ENCODE measurements at places on chromosomes 1 and 21.

DNA sequence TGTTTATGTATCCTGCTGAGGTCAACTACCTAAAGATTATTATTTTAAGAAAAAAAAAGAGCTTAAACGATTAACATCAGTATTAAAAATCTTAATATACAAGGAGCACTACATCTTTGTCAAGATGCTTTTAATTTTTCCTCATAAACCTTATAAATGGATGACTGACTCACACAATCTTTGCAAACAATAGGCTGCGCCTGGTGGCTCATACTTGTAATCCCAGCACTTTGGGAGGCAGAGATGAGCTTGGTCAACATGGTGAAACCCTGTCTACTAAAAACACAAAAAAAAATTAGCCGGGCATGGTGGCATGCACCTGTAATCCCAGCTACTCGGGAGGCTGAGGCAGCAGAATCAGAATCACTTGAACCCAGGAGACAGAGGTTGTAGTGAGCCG is 1.7 kb downstream of the KHDC4 start:
- no peak for DNase-seq

GRCh38 chr1:244665771-244666217 is 12.9 kb downstream of the DESI2 start:
- DNase-seq: peak; percentile 37

GRCh38 chr1:58739856-58740466 is 40.1 kb upstream of the MYSM1 start:
- DNase-seq: peak; percentile 75

DNA sequence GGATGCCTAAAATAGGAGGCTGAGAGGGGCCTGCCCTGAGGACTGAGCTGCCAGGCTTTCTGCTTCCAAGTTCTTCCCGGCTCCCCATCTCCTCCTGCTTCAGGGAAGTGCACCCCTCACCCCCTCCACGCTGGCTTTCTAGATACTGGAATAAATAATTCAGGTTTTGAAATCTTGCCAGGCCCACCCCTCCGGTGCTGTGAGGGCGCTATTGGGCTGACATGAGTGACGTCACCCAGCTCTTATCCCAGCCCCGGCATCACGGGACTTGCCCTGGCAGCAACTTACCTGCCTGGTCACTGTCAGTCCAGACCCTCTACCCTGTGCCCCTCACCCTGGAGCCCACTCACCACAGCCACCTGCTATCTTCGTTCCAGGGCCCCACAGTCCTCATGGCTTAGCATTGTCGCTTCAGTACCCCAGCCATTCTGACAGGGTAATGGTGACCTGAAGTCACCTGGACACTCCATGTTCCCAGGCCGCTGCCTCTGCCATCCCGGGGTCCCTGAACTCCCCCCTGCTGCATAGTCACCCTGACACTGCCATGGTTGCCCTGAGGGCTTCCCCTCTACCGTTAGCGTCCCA is 819 bp upstream of the GPR3 start:
- no peak for DNase-seq

DNA sequence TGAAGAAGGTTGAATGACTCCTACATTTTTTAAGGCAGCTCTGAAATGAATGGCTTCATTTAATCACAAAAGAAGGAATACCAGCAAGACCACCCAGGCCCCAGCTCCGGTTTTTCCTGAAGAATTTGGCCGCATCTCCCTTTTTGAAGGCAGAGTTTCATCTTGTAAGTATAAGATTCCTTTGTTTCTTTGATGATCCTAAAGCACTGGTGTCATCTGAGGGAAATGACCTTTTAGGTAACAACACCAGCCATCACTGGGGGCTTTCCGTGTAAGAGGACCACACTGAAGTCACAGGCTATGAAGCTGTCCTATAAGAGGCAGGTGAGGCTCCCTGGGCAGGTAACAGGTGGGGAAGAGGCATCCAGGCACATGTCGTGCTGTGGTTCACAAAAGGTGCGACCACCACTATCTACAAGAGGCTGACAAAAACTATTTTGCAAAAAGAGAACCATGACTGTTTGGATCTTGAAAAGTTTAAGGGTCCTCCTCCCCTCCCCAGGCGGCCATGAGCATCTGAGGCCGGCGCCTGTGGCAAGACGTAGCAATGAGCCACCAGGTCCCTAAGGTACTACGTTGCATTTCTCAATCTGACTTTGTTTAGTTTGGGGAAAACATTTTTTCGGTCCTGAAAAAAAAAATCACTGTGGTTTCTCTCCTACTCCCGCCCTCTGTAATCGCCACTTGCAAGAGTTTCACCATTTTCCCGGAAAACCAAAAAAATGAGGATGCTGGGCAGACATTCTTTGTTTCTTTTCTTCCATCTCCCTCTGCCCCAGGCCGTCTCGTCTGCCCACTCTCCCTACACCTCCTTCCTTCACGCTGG is 46.3 kb upstream of the IRF2BP2 start:
- no peak for DNase-seq

GRCh38 chr1:183304440-183305107 is 113.6 kb downstream of the NMNAT2 start:
- no peak for DNase-seq

DNA sequence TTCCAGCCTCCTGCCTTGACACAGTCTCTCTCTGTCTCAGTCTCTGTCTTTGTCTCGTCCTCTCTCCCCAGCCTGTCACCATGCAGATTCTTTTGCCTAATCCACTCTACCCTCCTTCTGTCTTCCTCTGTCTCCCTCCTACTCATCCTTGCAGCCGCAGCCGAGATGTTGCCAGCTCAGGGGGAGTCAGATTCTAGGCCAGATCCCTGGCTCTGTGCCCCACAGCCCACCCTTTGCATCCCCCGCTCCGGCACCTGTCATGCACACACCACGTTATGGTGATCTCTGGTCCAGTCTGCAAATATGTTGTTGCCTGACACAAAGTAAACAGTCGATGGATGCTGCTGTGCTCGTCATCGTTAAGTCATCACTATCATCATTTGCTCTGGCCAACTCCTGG is 35.5 kb upstream of the IGSF21 start:
- no peak for DNase-seq
